Small intestine (tissue), 16 donors: ENCODE measurements at places on chromosomes 7 and 10. TPM values are rescaled to one million over a fixed set of nuclear protein-coding genes. Genes with fewer than 3 reads are reported as not detected.

Gene LRIT2
- polyA plus RNA-seq = 0.25 TPM

Gene CALML5
- not detected for polyA plus RNA-seq

Gene TBRG4
- polyA plus RNA-seq = 44.9 TPM

Gene CLDN4
- polyA plus RNA-seq = 531 TPM

Gene TCERG1L
- 0.12 TPM for polyA plus RNA-seq

Gene PRR15
- 155 TPM for polyA plus RNA-seq

Gene ADRA2A
- 1.1 TPM for polyA plus RNA-seq

Gene NKX1-2
- polyA plus RNA-seq = 13.1 TPM

Gene ABHD11
- polyA plus RNA-seq = 93.3 TPM

Gene LMOD2
- polyA plus RNA-seq = 0.04 TPM

Gene PARD3
- polyA plus RNA-seq = 24.3 TPM

Gene SEPHS1
- 48.4 TPM for polyA plus RNA-seq

Gene DKK1
- polyA plus RNA-seq = not detected

Gene PHTF2
- 1.9 TPM for polyA plus RNA-seq

Gene FXYD4
- polyA plus RNA-seq = not detected

Gene GCK
- not detected for polyA plus RNA-seq

Gene ASZ1
- not detected for polyA plus RNA-seq

Gene BAIAP2L1
- polyA plus RNA-seq = 23.8 TPM

Gene TFEC
- polyA plus RNA-seq = 12.2 TPM

Gene THSD7A
- 1.1 TPM for polyA plus RNA-seq

Gene PON3
- 2.4 TPM for polyA plus RNA-seq

Gene POLR2J
- polyA plus RNA-seq = 75.7 TPM

Gene FAM24B
- polyA plus RNA-seq = not detected

Gene TMEM60
- polyA plus RNA-seq = 12.3 TPM

Gene RNF133
- not detected for polyA plus RNA-seq

Gene PPIF
- 35.3 TPM for polyA plus RNA-seq
